ENCODE measurements at places on chromosomes 1 and 21.

DNA sequence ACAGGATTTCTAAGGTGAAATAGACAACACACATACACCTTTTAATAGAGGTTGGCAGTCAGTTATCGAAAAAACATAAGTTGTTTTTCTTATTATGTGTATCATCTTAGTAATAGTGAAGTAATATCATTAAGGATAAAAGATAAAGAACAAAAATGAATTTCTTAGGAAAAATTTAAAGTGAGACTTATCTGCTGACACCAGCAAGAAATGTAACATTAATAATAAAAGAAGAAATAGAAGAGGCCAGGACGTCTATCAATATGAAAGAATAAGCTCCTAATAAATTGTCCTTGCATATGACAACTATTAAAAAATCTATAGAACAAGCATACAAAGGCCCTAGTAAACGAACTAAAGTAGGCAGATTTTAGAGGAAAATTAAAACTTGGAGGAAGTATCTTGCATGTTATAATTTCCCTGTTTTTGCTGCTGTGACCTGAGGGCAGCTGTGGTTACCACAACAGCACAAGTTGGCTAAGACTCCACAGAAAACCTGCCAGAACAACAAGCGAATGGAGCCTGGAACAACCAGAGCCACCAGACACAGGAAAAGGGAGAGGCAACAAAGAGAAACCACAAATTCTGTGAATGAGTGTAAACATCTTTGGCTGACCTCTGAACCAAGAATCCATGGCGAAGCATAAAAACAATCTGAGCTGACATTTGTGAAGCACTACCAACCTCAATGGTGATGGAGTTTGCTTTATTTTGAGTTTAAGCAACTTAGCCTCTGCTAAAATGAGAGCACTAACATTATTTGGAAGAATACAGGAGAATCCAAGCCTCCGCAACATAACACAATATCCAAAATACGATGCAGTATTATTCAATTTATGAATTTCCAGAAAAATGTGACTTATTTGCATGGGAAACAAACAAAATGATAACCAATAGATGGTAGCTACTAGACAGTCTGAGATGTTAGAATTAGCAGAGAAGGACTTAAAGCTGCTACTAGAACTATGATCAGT, 207.5 kb downstream of the KCNT2 start:
- no peak for DNase-seq

DNA sequence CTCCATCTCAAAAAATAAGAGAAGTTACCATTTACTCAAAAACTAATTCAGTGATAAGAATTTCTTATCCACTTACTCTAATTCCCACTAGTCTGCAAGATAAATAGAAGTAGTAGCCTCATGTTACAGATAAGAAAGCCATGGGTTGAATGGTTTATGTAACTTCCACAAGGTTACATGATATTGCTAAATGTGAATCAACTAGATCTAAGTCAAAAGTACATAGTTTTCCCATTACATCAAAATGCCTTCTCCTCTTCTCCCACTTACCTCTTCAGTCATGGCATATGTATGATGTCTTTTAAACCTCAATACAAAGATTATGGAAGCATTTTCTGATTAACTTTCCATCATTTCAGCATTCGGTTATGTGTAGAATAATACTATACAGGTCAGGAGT, 108.5 kb downstream of the ASH1L start:
- DNase-seq, result no peak

DNA sequence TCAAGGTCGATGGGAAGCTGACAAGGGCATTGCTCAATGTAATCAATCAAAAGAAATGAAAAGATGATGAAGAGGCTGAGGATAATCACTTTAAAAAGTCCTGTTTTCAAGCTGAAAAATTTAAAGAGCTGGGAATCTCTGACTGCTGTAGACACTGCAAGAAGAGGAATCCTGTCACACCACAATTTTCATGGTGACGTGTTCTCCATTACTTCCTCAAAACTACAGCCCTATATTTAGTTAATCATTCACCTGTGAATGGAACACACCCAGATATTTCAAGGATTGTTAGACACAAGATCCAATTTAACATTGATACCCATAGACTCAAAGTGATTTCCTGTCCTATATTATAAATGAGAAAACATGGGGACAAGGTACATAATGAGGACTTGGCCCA, 1048.3 kb downstream of the AMY1C start:
- no peak for DNase-seq

GRCh38 chr1:33257207-33257771, 997 bp downstream of the ZNF362 start:
- DNase-seq, result no peak

DNA sequence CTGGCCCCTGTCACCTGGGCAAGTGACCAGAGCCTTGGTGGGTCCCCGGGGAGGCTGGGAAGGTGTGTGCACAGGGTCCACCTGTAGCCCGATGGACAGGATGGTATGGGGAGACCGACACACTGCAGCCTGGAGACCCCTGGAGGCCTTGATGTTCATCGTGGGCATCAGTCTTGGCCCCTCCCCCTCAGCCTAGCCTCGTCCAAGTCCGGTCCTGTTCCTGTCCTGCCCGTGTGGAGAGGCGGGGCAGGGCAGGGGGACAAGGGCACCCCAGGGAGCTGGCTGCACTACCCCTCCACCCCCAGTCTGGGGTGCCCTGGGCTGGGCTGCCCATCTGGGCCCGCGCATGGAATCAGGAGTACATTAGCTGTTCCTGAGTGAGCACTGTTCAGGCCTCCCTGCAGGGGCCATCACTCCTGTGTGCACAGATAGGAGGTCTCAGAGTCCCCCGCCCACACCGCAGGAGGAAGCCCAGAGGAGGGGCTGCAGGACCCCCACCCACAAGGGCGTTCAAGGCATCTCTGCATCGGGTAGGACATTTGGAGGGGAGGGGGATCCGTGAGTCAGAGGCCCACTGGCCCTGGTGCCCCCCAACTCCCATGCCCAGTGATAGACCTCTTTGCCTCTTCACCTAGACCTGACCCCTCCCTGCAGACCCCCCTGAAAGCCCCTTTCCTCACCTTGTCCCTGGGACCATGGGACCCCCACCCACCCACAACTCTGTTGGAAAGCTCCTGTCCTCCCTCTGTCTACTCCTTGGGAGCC, 63.2 kb downstream of the WNT9A start:
- no peak for DNase-seq

DNA sequence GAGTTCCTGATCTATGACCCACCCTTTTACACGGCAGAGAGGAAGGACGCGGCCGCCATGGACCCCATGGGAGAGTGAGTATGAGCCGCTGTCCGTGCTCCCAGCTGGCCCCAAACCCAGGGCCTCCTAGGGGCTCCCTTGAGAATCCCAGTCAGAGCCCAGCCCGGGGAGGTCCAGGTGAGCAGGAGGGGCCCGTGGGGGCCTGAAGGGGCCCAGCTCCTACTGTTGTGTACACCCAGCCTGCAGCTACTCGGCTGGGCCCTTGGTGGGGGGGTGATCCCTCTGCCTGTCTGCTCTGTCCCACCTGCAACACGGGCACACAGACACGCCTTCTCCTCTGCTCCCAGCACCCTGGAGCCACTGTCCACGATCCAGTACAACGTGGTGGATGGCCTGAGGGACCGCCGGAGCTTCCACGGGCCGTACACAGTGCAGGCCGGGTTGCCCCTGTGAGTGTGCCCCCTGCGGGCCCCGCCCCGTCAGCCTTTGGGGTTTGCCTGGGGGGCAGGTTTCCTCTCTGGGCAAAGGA, 28.6 kb upstream of the LRRC3 start:
- no peak for DNase-seq

DNA sequence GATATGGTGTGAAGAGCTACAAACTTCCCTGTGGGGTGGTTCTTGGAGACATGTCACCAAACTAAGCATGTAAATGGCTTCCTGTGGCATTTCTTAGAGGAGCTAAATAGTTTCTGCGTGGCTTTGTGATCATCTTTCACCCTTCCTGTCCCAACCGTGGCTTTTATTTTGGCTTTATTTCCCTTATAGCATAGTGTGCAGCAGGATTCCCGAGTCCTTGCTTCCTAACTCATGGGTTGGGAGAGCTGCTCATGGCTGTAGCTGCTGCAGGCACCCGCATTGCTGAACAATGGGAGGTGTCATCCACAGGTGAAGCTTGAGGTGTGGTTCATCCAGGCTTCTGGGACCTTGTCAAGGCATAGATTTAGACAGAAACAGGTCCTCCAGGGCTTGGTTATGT, 192.0 kb downstream of the SDCCAG8 start:
- no peak for DNase-seq

GRCh38 chr1:236786453-236786852, 8.6 kb upstream of the MTR start:
- DNase-seq, result no peak

DNA sequence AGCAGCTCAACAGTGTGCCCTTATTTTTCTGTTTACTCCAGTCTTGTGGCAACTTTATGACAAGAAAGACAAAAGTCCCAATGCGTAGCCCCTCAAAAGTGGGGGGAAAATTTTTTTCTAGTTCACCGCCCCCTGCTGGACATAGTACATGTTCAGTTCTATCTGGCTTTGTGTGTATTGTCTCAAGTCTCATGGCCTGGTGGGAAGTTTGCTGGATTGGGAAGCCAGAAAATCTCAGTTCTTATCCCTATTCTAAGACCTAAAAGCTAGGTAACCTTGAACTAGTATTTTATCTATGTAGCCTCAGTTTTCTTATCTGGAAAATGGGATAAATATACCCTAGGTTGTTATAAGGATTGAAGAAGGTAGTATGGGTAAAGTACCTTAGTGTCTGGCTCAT, 55.8 kb upstream of the LDLRAP1 start:
- peak; percentile 23 for DNase-seq

GRCh38 chr1:59701376-59701775, 113.4 kb upstream of the HOOK1 start:
- DNase-seq, result no peak

DNA sequence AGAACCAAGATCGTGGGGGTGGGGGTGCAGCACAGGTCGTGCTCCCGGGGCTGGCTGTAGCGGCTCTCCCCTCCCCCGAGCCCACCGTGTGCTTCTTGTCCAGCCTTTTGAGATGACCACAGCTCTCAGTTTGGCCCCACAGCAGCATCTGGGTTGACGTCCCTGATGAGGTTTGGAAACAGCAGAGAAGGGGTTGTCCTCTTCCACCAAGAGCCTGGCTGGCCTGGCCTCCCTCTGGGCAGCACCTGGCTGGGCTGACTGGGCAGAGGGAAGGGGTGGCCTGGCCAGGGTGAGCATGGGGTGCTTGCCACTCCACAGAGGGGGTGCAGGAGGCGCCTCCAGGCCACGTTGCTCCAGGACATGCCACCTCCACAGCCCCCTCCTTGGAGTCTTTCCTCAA, 61.5 kb downstream of the SKI start:
- DNase-seq, result no peak

DNA sequence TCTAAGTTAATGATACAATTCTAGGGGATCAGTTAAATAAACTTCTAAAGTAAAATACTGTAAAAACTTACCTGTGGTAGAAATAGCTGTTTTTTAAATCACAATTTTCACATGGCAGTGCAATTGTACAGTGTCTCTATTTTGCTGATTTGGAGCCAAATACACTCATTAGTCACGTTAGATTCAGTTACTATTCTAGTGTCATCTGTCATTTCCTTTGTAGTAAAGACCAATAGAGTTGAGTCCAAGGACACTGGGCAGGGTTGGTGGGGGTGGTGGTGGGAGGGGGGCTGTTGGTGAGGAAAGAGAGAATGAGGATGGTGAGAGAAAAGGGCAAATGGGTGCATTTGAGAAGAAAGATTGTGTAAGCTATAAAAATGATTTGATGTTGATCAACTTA, 33.6 kb downstream of the CD55 start:
- DNase-seq, result no peak

DNA sequence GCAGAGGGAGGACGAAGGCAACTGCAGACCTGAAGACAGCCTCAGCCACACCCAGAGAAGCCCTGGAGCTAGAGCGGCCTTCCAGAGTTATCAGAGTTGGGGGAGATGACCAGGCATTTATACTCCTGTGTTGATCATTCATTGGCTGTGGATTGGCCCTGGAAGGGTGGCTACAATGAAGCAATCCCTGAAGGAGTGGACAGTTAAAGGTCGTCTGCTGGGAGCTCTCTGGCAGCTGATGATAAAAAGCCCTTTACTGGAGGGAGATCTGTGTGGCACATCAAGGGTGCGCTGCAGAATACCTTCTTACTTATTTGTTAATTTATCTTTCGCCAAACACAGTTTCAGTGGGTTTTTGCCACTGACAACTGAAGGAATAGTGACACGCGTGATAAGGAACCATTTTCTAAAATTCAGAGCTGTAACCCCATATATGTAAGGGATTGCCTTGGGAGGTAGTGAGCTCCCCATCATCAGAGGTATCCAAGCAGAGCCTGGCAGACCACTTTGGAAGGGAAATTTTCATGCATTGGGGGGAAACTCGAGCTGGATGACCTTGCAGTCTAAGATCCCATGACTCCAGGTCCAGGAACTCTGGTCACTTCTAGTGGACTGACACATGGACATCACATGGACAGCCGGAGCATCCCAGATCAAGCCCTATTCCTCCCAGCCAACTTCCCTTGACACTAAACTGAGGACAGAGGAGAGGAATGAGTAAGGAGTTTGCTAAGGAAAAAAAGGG, 126.4 kb upstream of the GADD45A start:
- DNase-seq, result no peak

DNA sequence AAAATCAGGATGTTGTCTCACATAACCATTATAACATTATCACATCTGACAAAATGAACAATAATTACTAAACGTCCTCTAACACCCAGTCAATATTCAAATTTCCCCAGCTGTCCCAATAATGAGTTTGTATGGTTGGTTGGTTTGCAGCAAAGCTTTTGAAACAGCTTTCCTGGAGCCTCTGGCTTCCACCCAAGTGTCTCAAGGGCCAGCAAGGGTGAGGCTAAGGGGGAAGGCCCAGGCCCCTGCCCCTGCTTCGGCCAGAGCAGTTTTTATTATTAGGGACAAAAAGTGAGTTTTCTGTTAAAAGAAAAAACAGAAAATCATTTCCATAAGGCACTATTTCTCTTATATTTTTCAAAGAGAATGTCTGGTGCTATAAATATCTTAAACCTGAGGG, 19.1 kb upstream of the AVPR1B start:
- DNase-seq, result no peak

GRCh38 chr1:86445919-86446318, 21.9 kb downstream of the CLCA2 start:
- no peak for DNase-seq

- no peak for DNase-seq
Measured at GRCh38 chr1:63368131-63368530, 704 bp downstream of the ALG6 start.

DNA sequence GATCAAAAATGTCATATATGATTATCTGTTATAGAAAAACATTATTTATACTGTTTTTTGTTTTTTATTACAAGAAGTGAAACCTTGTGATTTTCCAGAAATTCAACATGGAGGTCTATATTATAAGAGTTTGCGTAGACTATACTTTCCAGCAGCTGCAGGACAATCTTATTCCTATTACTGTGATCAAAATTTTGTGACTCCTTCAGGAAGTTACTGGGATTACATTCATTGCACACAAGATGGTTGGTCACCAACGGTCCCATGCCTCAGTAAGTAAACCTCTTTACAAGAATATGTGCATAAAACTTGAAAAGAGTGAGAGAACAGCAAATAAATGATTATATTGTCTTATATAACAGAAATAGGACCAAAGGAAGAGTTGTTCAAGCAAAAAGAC, 14.5 kb downstream of the CFHR4 start:
- DNase-seq, result no peak

All from activated T-cell treated with anti-CD3 and anti-CD28 coated beads, Interleukin-2, amount 50 U/mL, for 72 hours (primary cell).